ENCODE measurements at places on chromosomes 7 and 10.

DNA sequence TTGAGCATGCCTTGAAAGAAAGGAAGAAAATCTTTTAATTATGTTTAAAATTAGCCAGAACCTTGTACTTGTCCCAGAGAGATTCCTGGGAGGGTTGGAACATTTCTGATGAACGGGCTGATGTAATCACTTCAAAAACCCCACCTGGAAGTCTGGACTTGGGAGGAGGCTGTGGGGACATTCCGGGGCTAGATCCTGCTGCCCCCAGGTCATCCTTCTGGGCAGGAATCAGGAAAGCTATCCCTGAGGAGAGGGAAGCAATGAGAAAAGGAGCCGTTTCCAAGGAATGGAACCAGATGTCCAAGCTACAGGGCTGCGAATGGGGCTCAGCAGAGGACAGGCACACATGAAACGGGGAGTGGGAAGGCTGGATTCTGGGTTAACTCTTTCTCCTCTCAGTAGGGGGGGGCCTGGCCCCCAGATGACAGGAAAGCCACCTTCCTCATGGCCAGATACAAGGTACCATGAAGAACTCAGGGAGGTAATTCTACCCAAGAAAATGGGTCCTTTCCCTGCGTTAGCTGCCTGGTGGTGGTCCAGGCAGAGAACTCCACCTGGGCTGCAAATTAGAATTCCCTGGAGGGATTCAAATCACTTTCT is 280.1 kb downstream of the TCF7L2 start:
- DNase-seq = no peak

DNA sequence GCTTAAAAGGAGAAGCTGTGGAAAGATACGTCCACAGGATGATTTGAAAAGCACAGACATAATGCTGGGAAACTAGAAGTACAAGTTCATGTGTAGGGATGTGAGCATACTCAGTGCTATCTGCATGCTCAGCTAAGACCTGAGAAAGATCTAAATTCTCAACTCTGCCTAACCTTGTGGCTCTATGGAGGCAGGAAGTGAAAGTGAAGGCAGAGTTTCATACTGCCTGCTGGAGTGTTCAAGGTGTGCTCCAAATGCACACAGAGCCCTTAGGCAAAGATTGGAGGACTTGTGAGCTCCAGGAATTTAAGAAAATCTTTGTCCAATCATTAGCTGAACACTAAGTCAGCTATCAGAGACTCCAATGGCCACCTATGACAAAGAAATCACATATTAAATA is 190.9 kb downstream of the RNLS start:
- no peak for DNase-seq

DNA sequence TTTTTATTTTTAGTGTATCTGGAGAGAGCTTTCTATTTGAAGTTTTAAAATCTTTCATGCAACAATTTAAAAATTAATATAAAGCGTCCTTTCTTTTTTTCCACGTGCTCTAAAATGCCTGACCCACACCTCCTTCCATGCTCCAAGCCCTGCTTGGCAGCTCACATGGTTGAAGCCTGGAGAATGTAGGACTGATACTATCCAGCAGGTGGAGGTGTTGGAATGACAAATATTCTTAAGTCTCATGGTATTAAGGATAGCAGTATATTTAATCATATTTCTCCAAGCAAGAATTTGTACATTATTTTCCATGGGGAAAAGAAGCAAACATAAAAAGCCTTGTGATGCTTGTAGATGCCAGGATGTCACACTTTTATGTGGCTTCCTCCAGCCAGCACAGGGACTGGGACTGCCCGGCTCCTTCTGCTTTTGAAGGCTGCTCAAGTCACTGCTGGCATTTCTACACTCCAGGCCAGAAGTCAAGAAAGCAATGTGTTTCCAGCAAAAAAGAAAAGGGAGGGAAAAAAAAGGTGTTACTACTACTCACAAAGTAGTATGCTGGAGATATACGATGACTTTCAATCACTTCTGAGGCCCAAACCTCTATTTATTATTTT is 49.7 kb downstream of the BZW2 start:
- DNase-seq = peak; percentile 73

GRCh38 chr10:79404231-79404609 is 41.2 kb downstream of the ZCCHC24 start:
- DNase-seq = peak; percentile 88

GRCh38 chr10:94065362-94065761 is 71.6 kb downstream of the PLCE1 start:
- DNase-seq = no peak

Measured in AG08395 (cell line).